Mesothelial cell of epicardium (in vitro differentiated cells): ENCODE measurements at places on chromosomes 11 and 22.

- no peak for DNase-seq
Observed at GRCh38 chr22:43272301-43272700, 70.9 kb downstream of the SCUBE1 start.

- DNase-seq: no peak
Observed at GRCh38 chr11:47506795-47507562, 46.0 kb downstream of the CELF1 start.

DNA sequence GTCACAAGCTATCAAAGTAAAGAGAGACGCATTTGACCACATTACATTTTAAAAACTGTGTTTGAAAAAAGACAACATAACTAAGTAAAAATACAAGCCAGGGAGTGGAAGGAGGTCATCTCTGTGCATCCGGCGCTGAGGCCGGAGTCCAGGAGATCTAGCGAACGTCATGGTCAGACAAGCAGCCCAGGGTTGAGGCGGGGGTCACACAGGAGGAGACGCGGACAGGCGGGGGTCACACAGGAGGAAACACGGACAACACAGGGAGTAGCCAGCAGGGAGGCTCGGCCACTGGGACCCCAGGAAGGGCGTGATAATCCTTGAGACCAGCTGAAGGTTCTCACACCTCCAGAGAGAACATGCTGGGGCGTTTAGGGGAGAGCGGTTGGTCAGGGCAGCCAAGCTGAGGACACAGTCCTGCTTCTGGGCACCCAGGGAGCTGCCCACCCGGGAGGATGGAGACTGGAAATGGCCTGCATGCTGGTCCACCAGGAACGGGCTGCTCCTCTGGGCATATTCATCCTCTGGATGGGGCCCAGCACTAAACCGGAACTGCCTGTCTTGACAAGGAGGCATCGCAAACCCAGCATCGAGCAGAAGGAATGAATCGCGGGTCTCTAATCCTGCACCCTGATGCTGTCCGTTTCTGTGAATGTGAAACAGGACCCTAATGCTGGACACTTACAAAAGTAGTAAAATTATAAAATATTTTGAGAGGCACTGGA lies 40.9 kb upstream of the MUC5AC start:
- no peak for DNase-seq

GRCh38 chr22:25848954-25849353 lies 107.0 kb downstream of the MYO18B start:
- no peak for DNase-seq
